ENCODE measurements at places on chromosomes 4 and X.

- DNase-seq: no peak
Observed at GRCh38 chr4:105126311-105127169, 20.1 kb upstream of the TET2 start.

DNA sequence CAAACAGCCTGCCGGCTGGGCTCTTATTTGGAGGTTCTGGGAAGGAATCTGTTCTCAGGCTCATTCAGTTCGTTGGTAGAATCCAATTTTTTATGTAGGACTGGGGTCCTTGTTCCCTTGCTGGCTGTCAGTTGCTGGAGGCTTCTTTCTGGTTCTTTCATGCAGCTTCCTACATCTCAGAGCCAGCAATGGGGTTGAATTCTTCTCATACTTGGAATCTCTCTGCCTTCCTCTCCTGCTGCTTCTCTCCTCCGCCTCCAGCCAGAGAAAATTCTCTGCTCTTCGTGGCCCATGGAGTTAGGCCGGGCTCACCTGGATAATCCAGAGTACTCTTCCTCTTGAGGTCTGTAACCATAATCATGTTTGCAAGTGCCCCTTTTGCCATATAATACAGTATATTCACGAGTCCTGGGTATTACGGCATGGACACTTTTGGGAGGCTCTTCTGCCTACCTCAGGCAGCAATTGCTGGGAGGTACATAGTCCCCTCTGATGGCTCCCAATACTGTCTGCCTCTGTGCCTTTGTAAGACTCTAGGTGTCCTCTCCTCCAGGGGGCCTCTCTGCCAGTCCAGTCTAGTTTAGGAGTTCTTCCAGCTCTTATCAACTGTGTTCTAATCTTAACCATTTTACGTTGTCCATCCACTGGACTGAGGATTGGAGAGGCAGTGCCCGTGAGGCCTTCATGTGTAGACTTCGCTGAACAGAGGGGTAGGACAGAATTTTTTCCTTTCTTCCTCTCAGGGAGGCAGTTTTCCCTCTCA is 2.2 kb downstream of the TRMT44 start:
- DNase-seq: no peak

DNA sequence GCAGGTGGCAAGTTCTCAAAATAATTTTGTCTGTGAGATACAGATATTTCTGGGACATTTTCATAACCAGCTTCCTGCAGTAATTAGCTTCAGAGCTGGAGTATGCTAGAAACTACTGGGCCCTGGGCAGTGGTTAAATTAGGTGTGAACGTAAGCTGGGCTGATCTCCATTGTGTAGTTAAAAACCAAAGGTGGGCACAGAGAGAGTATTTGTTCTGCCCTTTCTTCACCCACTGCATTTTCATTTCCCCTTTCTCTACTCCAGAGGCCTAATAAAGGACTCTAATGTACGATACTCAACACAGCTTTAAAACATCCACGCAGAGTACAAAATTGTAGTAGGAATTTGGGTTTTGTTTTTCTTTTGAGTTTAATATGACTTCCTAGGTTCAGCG is 252.7 kb downstream of the SPRY1 start:
- no peak for DNase-seq

DNA sequence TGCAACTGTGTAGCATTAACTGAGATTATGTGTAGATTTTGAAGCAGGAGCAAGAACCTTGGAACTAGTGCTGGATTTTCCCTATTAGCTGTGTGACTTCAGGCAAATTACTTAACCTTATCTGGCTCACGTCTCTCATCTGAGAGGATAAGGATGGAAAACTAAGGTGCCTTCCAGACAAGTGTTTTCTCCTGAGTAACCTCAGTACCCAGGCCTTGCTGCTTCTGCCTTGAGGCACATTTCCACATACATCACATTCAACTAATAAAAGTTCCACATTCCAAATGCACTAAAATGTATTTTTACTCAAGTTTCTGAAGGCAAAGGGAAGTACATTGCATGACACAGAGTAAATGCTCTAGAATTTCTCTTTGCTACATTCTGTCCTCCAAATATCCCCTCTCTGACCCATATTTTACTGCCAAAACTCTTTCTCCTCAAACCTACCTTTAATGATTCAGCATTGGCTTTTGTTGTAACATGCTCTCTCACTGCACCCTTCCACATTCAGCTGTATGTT is 195.4 kb upstream of the ADGRL3 start:
- DNase-seq: no peak

- peak; percentile 16 for DNase-seq
Observed at GRCh38 chrX:68895341-68895755, 66.5 kb downstream of the EFNB1 start.

DNA sequence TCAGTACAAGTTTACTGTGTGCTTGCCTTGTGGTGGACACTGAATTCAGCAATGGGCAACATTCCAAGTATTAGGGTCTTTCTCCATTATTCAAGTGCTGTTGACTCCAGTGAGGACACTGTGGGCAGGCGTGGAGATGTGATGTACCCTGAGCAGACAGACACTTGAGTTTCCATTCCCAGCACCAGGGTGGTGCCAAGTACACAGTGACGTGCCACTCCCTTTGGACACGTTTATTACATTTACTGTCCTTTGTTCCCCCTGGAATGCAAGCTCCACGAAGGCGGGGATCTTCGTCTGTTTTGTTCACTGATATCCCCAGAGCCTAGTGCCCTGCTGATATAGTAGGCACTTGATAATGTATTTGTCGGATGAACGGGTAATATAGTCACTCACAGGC is 130.6 kb upstream of the STX18 start:
- DNase-seq: no peak

GRCh38 chr4:2767705-2768074 is 11.6 kb upstream of the TNIP2 start:
- DNase-seq: no peak

DNA sequence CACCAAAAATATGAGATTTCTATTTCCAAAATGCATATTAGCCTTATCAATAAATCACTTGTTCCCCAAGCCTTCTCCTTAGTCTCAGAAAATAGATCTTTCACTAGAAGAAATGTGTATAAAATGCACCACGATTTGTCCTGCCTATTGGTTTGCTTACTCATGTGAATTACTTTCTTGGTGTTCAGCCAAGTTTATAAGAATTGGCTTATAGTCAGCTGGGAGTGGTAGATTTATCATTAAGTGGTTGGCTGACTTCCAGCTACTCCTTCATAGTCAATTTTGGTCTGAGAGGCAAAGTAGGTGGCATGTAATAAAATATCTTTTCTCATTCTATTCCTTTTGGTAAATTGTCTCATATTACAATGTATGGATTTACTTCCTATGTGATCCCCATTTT is 1.3 kb downstream of the SULT1E1 start:
- DNase-seq: no peak

- no peak for DNase-seq
Observed at GRCh38 chrX:19747652-19748610, 139.5 kb downstream of the SH3KBP1 start.

- no peak for DNase-seq
Observed at GRCh38 chr4:52311464-52312125, 260.5 kb downstream of the SPATA18 start.

GRCh38 chrX:45794995-45795337 is 594.3 kb upstream of the DIPK2B start:
- DNase-seq: no peak

GRCh38 chrX:95382799-95383198 is 1301.8 kb upstream of the DIAPH2 start:
- DNase-seq: no peak

DNA sequence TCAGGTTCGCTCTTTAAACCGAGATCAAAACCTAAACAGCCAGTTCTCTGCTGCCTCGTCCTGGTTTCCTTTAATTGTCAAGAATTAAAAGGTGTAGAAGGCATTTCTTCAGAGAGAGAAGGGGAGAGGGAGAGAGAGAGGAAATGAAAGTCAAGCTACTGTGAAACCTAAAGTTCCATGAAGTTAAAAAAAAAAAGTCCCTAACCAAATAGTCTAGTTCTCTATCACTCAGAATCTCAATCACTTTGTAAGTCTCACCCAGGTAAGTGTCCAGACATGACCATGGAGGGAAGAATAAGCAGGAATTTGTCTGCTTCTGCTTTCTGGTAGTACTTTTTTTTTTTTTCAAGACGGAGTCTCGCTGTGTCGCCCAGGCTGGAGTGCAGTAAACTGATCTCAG is 18.8 kb upstream of the SMIM14 start:
- DNase-seq: no peak

GRCh38 chrX:14193547-14193946 is 163.9 kb upstream of the GEMIN8 start:
- no peak for DNase-seq

GRCh38 chrX:155108427-155108826 is 37.1 kb downstream of the BRCC3 start:
- DNase-seq: no peak

DNA sequence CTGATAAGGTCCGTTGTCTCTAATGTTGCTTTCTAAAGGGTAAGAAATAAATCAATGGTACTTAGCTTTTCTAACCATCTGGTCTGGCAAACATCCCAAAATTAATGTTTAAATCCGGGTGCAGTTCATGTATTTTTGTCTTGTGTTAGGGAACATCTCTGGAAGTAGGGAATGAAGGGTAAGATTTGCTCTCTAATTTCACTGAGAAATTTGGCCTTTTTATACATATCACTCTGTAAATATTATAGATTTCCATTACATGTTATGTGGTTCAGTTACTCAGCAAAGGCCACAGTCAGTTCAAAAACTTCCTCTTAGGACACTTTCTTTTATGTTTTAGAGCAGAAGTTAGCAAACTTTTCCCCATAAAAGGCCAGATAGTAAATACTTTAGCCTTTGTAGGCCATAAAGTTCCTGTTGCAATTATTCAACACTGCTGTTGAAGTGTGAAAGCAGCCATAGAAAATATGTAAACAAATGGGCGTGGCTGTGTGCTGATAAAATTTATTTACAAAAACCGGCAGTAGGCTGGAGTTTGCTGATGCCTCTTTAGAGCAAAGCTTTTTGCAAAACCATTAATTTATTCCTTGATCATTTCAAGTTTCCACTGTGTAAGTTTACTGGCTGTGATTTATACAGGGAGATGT is 218.1 kb downstream of the ANTXR2 start:
- DNase-seq: no peak

- DNase-seq: no peak
Observed at GRCh38 chr4:142311916-142312315, 534.2 kb downstream of the INPP4B start.

GRCh38 chr4:99165978-99166377 is 21.9 kb upstream of the ADH4 start:
- DNase-seq: no peak

- no peak for DNase-seq
Observed at GRCh38 chrX:15373976-15374375, 10.2 kb downstream of the VEGFD start.

DNA sequence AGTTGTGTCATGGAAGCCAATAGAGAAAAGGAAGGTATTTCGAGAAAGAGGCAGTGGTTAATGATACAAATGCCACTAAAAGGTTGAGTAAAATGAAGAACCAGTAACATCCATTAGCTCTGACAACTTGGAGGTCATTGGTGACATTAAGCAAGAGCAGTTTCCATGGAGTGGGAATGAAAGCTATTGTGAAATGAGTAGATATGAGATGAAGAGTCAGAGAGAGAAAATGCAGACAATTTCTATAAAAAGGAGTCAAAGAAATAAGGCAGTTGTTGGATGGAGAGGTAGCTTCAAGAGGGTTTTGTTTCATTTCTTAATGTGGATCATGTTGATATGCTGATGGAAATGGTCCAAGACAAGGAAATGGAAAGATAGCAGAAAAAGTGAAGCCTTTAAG is 9.6 kb upstream of the AMTN start:
- no peak for DNase-seq
